CD4-positive, alpha-beta T cell treated with Interleukin-15 for 4 hours (primary cell): ENCODE measurements at places on chromosomes 5 and 9.
A peak's percentile ranks its signal among the peaks of the same experiment; 100 is the strongest.

DNA sequence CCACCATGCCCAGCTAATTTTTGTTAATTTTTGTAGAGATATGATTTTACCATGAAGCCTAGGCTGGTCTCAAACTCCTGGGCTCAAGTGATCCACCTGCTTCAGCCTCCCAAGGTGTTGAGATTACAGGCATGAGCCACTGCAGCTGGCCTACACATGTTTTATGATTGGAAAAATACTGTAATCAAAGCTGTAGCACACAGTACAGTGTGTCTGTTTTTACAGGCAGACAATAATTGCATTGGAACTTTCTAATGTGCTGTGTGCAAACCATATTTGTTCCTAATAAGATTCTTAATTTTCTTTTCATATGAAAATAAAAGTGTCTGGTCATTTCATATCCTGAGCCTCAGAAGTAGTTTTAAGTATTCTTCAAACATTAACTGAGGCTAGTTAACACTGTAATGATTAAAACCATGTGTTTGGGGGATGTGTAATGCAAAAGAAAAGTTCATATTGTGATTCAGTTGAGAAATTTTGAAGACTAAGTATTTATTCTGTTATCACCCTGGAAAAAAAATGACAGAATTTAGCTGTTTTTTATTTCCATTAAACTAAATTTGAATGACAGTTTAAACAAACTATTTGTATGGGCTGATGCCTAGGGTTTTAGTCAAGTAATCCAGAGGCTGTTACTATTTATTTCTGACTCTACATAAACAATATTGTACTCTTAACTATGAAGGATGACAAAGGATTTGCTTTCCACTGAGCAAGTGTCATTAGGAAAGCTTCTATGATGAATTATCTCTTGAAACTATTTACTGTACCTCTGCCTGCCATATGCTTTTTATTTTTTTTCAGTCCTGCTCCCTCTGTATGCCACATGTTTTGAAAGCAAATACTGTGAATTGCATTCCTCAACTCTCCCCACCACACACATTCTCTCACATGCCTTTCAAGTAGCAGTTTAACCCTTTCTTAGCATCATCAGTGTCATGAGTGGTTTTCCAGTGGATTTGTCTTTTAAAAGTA lies 111.5 kb downstream of the MTREX start:
- no peak for DNase-seq

GRCh38 chr9:133273098-133273497 lies 1.9 kb downstream of the ABO start:
- DNase-seq = no peak

- no peak for DNase-seq
Observed at GRCh38 chr5:2744485-2744884, 7.0 kb downstream of the IRX2 start.

- DNase-seq = peak; percentile 18
Observed at GRCh38 chr9:129436751-129437625, 183.9 kb downstream of the C9orf50 start.
